A549 treated with AZD2906 at 1 μM for 4 hours (cell line): ENCODE measurements at places on chromosomes 5 and 9. TPM values are rescaled to one million over a fixed set of nuclear protein-coding genes. Genes with fewer than 3 reads are reported as not detected.

GDA gene
- total RNA-seq: 0.84 to 1.1 TPM (median 0.96 TPM) in 5 replicates

SNCB gene
- 0.84 to 1.4 TPM (median 1.3 TPM) in 5 replicates for total RNA-seq

PCDHA5 gene
- 0.60 to 0.89 TPM (median 0.70 TPM) in 5 replicates for total RNA-seq

CTNND2 gene
- total RNA-seq: 0.04 to 0.18 TPM in 2 of 5 replicates, not detected in the others

OLFM1 gene
- 9.1 to 10.9 TPM (median 9.8 TPM) in 5 replicates for total RNA-seq

SAXO1 gene
- not detected in 5 replicates for total RNA-seq
